ENCODE measurements at places on chromosomes 2 and 18.

DNA sequence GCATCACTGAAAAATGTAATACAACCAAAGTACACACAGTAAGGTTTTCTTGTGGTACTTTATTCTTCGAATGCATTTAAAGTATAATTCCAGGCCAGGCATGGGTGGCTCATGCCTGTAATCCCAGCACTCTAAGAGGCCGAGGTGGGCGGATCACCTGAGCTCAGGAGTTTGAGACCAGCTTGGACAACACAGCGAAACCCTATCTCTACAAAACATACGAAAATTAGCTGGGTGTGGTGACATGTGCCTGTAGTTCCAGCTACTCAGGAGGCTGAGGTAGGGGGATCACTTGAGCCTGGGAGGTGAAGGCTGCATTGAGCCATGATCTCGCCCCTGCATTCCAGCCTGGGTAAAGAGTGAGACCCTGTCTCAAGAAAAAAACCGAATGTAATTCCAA is 3.9 kb upstream of the TTC39C start:
- no peak for DNase-seq

DNA sequence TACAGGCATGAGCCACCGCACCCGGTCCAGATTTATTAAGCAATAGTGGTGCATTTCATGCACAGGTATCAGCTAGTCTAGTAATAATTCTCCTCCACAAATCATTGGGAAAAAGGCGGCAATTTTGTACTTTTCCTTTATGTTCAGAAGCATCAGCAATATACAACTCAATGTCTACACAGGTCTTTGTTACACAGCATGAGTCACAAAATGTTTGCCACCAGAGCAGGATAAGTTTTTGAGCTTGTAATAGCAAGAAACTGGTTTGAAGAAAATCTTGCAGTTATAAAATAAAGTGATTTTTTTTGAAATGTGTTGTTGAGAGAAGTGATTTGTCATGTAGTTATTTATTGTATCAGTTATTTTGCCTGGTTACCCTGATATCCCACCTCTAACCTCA is 4.8 kb upstream of the ITPRIPL1 start:
- DNase-seq, result no peak

DNA sequence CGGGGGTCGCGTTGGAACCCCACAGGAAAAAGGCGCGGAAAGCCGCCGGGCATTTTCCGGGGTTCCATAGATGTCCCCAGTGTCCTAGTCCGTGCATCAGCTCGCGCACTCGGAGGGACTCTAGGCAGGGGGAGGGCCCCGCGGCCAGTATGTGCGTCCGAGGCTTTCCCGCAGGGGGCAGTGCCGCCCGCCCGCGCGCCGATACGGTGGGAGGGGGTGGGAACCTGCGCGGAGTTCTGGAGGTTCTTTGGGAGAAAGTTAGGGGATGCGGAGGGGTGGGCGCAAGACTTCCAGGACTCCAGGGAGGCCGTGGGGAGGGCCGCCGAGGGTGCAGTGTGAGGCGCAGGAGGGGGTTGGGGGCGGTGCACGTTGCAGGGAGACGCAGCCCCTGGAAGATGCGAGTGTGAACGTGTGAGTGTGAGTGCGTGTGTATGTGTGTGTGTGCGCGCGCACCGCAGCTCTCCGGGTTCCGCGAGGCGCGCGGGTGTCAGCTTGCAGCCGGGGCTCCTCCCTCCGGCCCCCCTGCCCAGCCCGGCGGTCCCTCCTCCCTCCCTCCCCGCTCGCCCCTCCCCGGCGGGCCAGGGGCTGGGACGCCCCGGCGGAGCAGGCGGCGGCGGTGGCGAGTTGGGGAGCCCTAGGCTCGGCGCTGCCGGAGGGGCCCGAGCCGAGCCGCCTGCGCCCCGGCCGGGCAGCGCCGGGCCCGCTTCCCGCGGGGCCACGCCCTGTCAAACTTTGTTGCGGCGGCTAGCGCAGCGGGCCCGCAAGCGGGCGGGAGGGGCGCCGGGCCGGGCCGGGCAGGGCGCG is at the start of gene TCF7L1:
TCF7L1 (plus strand) TSS at position 559 of the 804 bp plus-strand sequence. CDS start 293 bp downstream, outside the sequence.
- peak; percentile 45 for DNase-seq

DNA sequence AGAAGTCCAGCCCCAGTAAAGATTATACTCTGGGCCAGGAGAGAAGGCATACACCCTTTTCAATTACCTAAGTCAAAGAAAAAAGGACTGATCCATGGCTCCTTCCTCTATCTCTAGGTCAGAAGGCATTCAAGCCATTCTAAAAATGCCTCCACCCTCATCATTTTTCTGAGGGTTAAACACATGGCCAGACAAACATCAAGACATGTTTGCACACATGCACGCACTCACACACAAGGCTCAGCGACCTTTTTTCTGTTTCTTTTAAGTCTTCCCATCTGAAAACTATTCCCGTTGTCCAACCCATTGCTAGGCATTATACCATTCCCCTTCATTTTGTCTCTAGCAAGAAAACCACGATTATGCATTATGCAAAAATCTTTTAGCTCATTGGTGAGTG is 126.6 kb downstream of the EN1 start:
- DNase-seq, result no peak

DNA sequence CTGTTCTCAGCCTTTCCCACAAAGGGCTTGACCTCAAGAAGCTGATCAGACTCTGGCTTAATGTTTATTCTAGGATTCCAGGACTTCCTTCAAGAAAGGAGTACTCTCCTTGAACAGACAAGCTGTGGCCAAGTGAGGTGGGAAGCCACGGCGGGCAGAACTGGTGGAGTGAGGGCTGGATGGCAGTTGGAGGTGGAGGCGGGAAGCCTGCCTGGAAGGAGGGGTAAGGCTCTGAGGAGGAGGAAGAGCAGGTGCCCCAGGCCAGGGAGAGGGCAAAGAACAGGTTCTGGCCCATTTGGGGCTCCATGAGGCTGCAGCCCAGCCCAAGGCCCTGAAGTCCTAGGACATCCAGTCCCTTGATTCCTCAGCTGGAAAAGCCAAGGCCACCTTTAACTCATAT is 143.9 kb downstream of the CYP26B1 start:
- DNase-seq, result no peak

GRCh38 chr2:166573391-166573790 is 79.3 kb upstream of the SCN7A start:
- no peak for DNase-seq

- DNase-seq, result no peak
Measured at GRCh38 chr18:57841568-57841967, 38.5 kb upstream of the ATP8B1 start.

DNA sequence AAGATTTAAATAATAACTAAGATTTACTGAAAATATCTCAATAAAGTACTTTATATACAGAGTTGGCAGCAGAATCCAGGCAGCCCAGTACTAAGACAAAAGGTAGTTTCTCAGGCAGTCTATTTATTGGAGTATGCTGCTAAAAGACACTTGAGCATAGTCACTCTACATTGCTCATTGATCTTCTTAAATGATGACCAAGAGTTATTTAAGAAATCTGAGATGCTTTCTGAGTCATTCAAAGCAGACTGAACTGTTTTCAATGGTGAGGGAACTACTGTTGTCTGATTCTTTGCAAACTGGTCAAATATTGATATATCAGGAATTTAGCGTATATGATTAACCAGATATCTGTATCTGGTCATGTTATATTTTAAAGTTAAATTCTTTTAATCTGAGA is 133.6 kb downstream of the PHLPP1 start:
- no peak for DNase-seq

DNA sequence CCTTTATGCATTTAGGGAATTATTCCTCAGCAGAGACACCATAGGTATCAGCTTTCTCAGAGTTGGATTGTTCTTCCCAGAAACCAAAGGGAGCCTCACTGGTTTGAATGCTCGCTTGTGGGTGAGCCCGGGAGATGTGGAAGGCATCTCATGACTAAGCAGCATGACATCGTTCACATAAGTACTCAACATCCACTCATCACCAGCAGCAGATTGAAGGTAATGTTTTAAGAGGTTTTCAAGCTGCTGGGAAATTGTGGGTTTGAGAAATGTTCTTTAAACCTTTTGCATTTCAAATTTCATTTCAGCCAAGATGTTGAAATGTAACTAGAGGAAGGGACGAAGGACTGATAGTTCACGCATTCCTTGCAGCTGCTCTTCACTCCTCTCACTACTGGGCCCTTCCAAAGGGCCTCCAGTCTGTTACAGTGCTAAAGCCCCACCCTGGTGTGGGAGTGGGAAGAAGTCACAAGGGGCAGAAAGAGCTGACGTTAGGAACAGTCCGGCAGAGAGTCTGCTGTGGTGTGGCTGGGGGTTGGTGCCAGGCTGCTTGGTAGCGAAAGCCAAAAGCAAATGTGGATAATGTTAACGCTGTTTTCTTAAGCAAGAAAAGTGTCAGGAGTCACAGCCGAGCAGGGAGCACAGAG is 324.5 kb upstream of the EPHA4 start:
- no peak for DNase-seq

DNA sequence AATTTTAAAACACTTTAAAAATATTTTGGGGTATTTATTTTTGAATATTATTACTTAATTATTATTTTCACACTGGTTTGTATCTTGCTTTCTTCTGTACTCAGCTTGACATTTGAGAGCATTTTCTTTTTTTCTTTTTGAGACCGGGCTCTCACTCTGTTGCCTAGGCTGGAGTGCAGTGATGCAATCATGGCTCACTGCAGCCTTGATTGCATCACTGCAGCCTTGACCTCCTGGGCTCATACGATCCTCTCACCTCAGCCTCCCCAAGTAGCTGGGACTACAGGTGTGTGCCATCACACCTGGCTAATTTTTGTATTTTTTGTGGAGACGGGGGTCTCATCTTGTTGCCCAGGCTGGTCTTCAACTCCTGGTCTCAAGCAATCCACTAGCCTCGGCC is 79.9 kb upstream of the DLX2 start:
- DNase-seq, result no peak

- no peak for DNase-seq
Measured at GRCh38 chr18:519019-519879, 18.7 kb upstream of the COLEC12 start.

DNA sequence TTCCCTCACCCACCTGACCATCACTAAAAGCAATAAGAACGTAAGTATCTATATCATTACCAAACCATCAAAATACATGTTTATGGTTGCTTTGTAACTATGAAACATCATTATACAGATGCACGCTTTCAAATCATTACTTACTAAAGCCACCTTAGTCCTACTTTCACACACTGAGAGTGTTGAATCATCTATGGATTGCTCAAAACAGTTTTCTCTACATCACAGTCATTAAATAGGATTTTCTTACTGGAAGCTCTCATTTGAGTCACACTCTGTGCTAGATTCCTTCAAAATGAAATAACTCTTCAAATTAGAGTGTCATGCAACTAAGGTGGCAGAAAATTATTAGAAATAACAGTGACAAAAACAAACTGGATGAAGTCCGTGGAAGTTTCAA is 878.4 kb downstream of the CPS1 start:
- no peak for DNase-seq

All from GOT3 (cell line).